AG20443 (cell line): ENCODE measurements at places on chromosomes 7 and 10.

DNA sequence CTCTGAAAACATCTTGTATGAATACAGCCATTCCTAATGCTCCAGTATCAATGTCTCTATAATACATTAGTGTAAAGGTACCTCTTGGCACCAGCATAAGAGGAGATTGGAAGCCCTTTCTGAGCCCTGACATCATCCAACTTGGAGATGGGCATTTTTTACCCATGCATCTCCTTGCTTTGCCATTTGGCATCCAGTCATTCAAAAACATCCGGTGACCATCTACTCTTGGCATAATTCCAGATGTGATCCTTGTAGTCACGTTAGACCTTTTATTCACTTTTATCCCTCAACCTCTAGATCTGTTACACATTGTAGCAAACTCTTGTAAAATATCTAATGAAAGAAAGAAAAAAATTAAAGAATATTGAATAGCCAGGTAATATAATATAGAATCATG lies 17.9 kb upstream of the SGMS1 start:
- DNase-seq, result no peak

GRCh38 chr7:47192978-47193377 lies 388.9 kb downstream of the TNS3 start:
- DNase-seq, result no peak

GRCh38 chr7:119522263-119522662 lies 750.7 kb upstream of the KCND2 start:
- no peak for DNase-seq

DNA sequence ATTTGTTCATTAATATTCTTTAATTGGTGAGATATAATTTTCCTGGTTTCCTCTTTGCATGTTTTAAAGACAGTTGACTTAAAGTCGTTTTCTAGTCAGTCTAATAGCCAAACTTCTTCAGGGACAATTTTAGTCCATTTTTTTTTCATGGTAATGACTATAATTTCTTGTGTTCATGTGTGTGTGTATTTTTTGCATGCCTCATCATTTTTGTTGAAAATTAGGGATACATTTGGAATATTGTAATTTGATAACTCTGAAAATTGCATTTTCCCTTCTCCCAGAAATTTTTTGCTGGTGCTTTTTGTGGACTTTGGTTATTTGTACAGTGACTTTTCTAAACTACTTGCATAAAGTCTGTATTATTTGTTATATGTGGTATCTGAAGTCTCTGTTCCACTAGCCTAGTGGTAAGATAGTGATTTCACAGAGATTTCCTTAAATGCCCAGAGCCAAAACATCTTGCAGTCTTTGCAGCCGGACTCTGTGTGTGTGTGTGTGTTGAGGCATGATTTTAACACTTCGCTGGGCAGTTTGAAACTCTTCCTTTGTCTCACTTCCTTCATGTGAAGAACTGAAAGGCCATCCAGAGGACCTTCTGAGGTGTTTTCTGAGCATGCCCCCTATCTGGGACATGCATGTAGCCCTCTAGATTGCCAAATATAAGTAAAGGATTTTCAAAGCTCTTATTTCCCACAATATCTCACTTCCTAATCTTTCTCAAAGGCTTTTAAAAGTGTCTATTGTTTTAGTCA lies 40.9 kb upstream of the ZNF365 start:
- DNase-seq, result no peak

DNA sequence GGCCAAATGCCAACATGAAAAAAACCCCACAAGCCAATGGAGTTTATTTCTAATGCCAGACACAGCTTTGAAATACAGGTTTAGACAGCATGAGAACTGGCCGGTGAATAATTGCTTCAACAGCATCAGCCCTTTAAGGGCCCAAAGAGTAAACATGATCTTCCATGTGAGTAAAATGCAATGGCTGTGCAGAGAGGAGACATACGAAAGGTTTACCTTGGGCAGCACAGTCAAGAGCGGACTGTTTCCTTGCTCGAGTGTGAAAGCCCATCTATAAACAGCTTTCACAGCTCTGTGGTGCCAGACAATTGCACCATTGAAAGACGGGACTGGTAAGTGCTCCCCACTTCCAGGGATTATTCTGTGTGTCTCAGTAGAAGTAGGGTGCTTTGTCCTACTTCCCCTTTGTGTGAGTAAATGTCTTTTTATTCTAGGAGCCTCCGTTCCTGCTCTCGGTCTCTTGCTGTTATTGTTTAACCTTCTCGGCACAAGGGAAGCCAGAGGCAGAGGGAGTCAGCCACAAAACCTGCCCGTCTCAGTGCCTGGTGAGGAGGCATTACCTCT lies 77.8 kb upstream of the KAT6B start:
- DNase-seq, result no peak
